Stomach (tissue), 19 donors: ENCODE measurements at places on chromosomes 11 and 22. TPM values are rescaled to one million over a fixed set of nuclear protein-coding genes. Genes with fewer than 3 reads are reported as not detected.

DNA sequence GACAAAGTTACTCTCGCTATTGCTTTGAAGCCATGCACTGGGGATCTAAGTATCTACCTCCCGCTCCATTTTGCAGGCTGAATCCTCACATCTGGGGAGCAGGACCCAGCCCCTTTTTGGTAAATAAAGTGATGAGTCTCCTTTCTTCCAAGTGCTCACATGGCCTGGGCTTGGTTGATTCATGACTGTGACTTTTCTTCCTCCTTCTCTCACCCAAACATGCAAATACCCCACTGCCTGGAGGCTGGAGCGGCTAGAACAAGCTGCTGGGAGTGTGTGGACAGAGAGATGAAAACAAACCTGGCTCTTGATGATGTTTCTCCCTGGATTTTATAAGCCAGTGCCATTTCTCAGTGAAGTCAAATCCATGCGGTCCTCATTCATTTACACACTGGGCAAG lies 72.7 kb downstream of the TRIM29 start:
- H3K4me1 ChIP-seq: no peaks in the 10 kb centered on the region
- no peaks in the 10 kb centered on the region for H3K36me3 ChIP-seq
- H3K27ac ChIP-seq: no peak overlapping the region
- H3K4me3 ChIP-seq: no peak overlapping the region

- no peak for DNase-seq
- peak overlapping the region; percentile 69 for H3K27ac ChIP-seq
- peaks cover 27% of the 10 kb centered on the region for H3K36me3 ChIP-seq
Measured at GRCh38 chr11:117232911-117233409, 489 bp downstream of the RNF214 start.

DNA sequence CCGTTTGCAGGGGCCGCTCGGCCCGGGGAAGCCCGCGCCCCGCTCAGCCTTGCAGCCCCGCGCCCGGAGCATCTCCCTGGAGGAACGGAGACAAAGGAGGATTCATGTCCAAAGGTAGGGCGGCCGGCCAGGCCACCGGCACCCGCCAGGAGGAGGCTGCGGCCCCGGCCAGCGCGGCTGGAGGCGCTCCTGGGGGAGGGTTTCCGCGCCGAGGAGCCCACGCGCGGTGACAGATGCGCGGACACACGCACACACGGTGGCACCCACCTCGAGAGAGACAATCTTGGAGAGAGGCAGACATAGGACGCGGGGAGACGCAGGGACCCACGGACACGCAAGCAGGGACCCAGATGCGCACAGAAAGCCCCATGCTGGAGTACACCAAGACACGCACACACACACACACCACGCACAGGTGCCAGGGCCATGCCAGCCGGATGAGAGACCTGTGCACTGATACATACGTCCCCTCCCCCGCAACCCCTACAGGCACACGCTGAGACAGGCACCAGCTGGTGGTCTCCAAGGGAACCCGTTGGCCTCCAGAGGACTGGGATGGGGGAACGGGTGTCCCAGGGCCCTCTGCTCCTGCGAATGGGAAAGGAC lies 7.8 kb downstream of the SEPTIN3 start:
- peak; percentile 57 for DNase-seq
- no peaks in the 10 kb centered on the region for H3K36me3 ChIP-seq
- H3K27me3 ChIP-seq: peaks cover 67% of the 10 kb centered on the region
- H3K4me3 ChIP-seq: peak overlapping the region; percentile 60

DNA sequence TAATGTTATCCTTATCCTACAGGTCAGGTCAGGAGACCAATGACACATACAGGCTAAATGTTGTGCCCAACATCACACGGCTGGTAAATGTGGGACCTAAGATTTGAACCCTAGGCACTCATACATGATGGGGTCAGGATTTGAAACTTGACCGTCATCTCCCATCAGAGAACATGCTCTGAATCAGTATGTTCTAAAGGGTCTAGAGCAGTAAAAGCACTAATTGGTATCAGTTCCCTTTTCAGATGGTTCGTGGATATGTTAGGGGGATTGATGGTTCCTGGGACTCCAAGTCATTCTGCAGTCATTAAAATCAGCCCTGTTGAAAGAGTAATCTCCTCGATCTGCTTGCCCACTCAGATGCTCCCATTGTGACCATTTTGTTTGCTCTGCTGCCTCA lies 65.5 kb downstream of the BMAL1 start:
- H3K4me1 ChIP-seq: peaks cover 25% of the 10 kb centered on the region
- no peak overlapping the region for H3K4me3 ChIP-seq
- DNase-seq: no peak
- no peak overlapping the region for H3K27ac ChIP-seq
- H3K36me3 ChIP-seq: peaks cover 8% of the 10 kb centered on the region
- no peaks in the 10 kb centered on the region for H3K27me3 ChIP-seq

DNA sequence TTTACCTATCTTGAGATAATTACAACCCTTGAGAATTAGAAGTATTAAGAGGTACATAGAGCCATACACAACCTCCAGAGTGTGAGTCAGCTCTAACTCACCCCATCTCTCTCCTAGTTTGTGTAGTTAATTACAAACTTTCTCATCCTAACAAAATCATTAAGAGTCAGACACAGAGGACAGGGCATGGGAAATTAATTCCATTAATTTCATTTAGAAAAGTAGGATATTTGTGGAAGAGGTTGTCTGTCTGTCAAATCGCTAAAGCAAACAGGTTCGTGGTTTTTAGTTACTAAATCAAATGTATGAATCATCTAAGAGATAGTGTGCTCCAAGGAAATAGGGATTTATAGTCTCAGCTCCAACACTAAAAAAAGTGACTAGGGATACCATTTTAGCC lies 1261.4 kb upstream of the TENM4 start:
- H3K4me3 ChIP-seq: no peak overlapping the region
- no peak for DNase-seq
- H3K27ac ChIP-seq: no peak overlapping the region
- no peaks in the 10 kb centered on the region for H3K4me1 ChIP-seq
- H3K27me3 ChIP-seq: no peaks in the 10 kb centered on the region

GRCh38 chr11:29333993-29334775 lies 682.6 kb downstream of the KCNA4 start:
- no peaks in the 10 kb centered on the region for H3K4me1 ChIP-seq
- H3K4me3 ChIP-seq: no peak overlapping the region
- H3K27ac ChIP-seq: no peak overlapping the region
- no peaks in the 10 kb centered on the region for H3K27me3 ChIP-seq

GRCh38 chr11:27041141-27041899 lies 705 bp downstream of the BBOX1 start:
- DNase-seq: peak; percentile 53
- H3K27ac ChIP-seq: no peak overlapping the region
- H3K36me3 ChIP-seq: no peaks in the 10 kb centered on the region
- peaks cover 9% of the 10 kb centered on the region for H3K4me1 ChIP-seq
- no peak overlapping the region for H3K4me3 ChIP-seq

The IL17REL gene
- not detected for polyA plus RNA-seq

DNA sequence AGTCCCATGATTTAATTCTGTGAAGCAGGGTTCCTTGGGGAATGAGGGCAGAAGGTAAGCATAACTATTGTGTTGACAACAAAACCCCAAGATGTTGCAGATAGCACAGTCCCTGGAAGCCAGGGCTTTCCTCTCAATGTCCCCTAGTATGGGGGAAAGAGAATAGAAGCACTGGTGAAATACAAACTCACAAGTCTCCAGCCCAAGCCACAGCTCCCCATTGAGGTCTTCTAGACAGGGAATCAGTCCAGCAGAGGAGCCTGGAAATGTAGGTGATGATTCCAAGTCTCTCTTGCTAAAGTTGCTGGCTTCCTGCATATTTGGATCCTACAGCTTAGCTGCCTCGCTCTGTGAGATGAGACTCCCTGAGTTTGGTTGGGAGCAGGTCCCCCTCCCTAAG lies 31.7 kb upstream of the DRD2 start:
- no peak overlapping the region for H3K4me3 ChIP-seq
- H3K36me3 ChIP-seq: no peaks in the 10 kb centered on the region
- no peaks in the 10 kb centered on the region for H3K4me1 ChIP-seq

The SCN3B gene
- 0.19 TPM for polyA plus RNA-seq

GRCh38 chr11:107840129-107840484 lies 18.5 kb downstream of the SLC35F2 start:
- no peak for DNase-seq
- peak overlapping the region; percentile 63 for H3K27ac ChIP-seq
- no peaks in the 10 kb centered on the region for H3K27me3 ChIP-seq
